ENCODE measurements at places on chromosomes 1 and 21. TPM values are rescaled to one million over a fixed set of nuclear protein-coding genes. Genes with fewer than 3 reads are reported as not detected.

- no peaks in the 10 kb centered on the region for H3K27me3 ChIP-seq
- H3K4me1 ChIP-seq, result no peaks in the 10 kb centered on the region
- peak overlapping the region; percentile 91 for H3K27ac ChIP-seq
- H3K36me3 ChIP-seq, result no peaks in the 10 kb centered on the region
Measured at GRCh38 chr1:223700388-223700918, 11.9 kb upstream of the CAPN2 start.

GRCh38 chr21:17834639-17835354, 15.6 kb upstream of the C21orf91 start:
- no peak overlapping the region for H3K4me3 ChIP-seq
- no peaks in the 10 kb centered on the region for H3K36me3 ChIP-seq
- H3K27ac ChIP-seq, result no peak overlapping the region

DNA sequence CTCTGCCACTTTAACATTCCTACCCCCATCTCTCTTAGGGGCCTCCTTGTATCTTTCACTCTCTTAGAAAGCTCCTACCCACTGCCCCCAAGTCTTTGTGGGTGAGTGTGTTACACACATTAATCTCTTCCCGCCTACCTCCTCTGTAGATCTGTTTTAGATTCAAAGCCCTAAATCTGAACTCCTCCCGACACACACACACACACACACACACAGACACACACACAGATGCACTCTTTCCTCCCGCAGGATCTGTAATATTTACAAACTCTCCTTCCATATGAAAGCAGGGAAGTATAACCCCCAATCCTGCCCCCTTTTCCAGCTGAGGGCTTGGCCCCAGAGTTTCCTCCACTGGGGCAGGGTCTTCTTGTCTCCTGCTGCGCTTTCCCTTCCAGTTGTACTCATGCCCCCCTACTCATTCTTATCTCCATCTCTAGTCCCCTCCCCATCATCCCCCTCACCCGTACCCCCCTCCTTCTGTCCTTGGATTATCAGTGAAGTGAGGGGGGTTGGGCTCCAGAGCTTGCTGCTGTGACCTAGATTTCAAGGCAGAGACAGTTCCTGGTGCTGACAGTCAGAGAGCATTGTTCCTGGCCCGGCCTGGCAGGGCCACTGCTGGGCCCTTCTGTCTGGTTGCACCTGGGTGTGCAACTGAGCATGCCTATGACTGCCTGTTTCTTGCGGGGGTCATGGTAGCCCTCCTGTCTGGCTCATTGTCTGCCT, 4.3 kb downstream of the PEA15 start:
- no peak for DNase-seq
- no peaks in the 10 kb centered on the region for H3K27me3 ChIP-seq
- peak overlapping the region; percentile 95 for H3K27ac ChIP-seq
- no peaks in the 10 kb centered on the region for H3K36me3 ChIP-seq
- H3K4me3 ChIP-seq, result no peak overlapping the region
- peaks cover 12% of the 10 kb centered on the region for H3K4me1 ChIP-seq

- no peaks in the 10 kb centered on the region for H3K36me3 ChIP-seq
- no peak overlapping the region for H3K27ac ChIP-seq
- no peak overlapping the region for H3K4me3 ChIP-seq
Measured at GRCh38 chr1:199218533-199218932, 579.7 kb downstream of the PTPRC start.

GRCh38 chr1:65009176-65009575, 42.8 kb upstream of the JAK1 start:
- H3K4me1 ChIP-seq, result no peaks in the 10 kb centered on the region
- DNase-seq, result no peak
- H3K27ac ChIP-seq, result no peak overlapping the region
- no peak overlapping the region for H3K4me3 ChIP-seq
- no peaks in the 10 kb centered on the region for H3K36me3 ChIP-seq
- no peaks in the 10 kb centered on the region for H3K27me3 ChIP-seq

- no peak overlapping the region for H3K4me3 ChIP-seq
- DNase-seq, result no peak
- no peaks in the 10 kb centered on the region for H3K27me3 ChIP-seq
- H3K4me1 ChIP-seq, result no peaks in the 10 kb centered on the region
Measured at GRCh38 chr1:169326261-169326955, 41.2 kb downstream of the NME7 start.

DNA sequence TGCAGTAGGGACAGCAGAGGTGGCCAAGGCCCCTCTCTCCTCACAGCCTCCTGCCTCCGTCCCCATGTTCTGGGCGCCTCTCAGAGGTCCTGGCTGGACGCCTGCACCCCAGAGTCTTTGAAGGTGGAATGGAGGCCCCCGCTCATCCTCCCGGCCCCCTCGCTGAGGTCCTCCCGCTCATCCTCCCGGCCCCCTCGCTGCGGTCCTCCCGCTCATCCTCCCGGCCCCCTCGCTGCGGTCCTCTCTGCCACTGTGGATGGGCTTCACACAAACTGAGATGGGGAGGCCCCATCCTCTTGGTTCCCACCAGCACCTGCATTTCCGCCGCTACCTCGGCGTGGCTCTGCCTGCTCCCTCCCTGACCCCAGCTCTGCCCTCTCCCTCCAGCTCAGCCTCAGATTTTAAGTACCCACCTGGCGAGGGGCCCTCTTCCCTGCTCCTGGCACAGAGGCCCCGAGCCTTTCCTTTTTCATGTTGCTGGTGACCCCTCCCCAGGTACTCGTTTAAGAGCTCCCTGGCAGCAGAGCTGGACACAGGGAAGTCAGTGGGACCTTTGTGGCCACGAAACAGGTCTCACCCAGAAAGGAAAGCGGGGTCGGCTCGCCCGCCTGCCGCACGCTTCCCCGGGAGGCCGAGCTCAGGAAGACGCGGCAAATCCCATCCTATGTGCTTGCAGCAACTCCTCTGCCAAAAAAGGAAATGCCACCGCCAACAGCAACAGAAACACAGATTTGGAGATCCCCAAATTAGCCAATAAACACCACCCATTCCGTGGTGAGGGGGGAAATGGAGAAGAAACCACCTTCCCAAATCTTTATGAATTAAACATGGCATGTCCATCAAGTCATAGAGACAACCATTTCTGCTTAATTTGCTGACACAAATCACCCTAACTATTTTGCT, 143.7 kb downstream of the PRDM16 start:
- no peaks in the 10 kb centered on the region for H3K36me3 ChIP-seq
- no peak for DNase-seq
- no peak overlapping the region for H3K27ac ChIP-seq
- H3K27me3 ChIP-seq, result peaks cover 5% of the 10 kb centered on the region

DNA sequence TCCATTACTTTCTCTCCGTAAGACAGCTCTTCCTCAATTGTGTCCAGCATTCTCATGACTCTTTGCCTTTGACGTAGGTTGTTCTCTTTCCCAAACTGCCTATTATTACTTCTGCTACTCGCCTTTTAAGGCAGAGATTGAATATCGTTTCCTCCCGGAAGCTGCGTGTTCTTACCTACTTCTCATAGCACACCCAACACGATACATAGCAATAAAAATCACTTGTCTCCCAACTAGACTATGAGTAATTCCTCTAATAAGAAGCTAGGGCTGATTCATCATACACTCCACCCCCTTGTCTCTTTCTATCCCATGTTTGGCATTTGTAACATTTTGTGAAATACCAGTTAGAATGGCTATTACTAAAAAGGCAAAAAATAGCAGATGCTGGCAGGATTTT, 55.8 kb upstream of the SGIP1 start:
- no peak for DNase-seq
- no peak overlapping the region for H3K27ac ChIP-seq
- H3K36me3 ChIP-seq, result no peaks in the 10 kb centered on the region

GRCh38 chr1:20732071-20732587, 374 bp downstream of the SH2D5 start:
- peaks cover 4% of the 10 kb centered on the region for H3K27me3 ChIP-seq
- DNase-seq, result peak; percentile 28
- H3K4me3 ChIP-seq, result peak overlapping the region; percentile 84
- peak overlapping the region; percentile 20 for H3K27ac ChIP-seq
- no peaks in the 10 kb centered on the region for H3K36me3 ChIP-seq

GRCh38 chr1:3773572-3774275, 1.2 kb downstream of the SMIM1 start:
- peaks cover 15% of the 10 kb centered on the region for H3K4me1 ChIP-seq
- no peaks in the 10 kb centered on the region for H3K36me3 ChIP-seq
- H3K27ac ChIP-seq, result peak overlapping the region; percentile 83
- DNase-seq, result no peak

DNA sequence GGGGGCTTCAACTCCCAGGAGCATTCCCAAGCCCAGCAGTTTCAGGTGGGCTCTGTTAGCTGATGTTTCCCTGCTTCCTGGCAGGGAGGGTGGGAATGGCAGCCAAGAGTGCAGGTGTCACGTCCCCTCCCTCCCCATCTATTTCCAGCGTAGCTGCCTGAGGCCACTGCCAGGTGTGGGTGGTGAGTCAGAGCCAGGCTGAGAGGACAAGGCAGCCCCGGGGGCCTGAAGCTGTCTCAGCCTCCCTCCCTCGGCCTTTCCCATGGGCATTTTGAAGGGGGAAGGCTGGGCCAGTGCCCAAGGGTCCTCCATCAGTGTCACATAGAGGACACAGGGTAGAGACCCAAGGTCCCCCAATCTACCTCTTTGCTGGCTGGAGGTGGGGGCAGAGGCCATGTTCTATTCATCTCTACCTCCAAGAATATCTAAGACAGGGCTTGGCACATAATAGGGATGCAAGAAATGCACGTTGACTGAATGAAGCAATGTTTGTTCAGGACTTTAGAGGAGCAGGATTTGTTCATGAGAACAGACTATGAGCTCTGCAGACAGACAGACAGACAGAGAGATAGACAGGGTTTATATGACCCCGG, 34.4 kb upstream of the ID3 start:
- H3K4me3 ChIP-seq, result no peak overlapping the region
- H3K36me3 ChIP-seq, result no peaks in the 10 kb centered on the region
- no peaks in the 10 kb centered on the region for H3K4me1 ChIP-seq
- peak overlapping the region; percentile 28 for H3K27ac ChIP-seq
- DNase-seq, result peak; percentile 68
- H3K27me3 ChIP-seq, result no peaks in the 10 kb centered on the region

- DNase-seq, result no peak
- no peaks in the 10 kb centered on the region for H3K36me3 ChIP-seq
- no peak overlapping the region for H3K27ac ChIP-seq
Measured at GRCh38 chr21:25005388-25005787, 601.9 kb downstream of the MRPL39 start.

DNA sequence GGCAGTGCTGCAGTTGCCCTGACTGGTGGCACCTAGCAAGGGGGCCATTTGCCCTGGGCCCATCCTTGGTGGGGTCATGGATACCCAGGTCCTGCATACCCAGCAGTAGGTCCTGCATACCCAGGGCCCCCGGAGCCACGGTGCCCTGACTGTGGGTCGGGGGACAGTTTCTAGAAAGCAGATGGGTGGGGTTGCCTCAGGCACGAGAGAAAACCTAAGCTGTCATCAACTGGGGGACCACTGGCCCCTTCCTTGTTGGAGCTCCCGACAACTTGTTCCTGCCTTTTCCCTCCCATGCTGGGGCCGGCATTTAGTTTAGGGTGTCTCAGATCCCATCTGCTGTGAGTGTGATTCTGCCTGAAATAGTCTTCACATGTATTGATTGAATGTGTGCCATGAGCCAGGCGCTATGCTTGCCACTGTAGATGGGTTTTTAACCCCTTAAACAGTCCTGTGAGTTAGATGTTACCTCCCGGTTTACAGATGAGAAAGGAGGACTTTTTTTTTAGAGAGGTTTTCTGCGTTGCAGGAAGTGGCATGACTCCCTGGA, 15.6 kb downstream of the SPSB1 start:
- H3K27ac ChIP-seq, result no peak overlapping the region
- H3K36me3 ChIP-seq, result no peaks in the 10 kb centered on the region
- no peak for DNase-seq
- no peaks in the 10 kb centered on the region for H3K27me3 ChIP-seq
- H3K4me1 ChIP-seq, result no peaks in the 10 kb centered on the region

DNA sequence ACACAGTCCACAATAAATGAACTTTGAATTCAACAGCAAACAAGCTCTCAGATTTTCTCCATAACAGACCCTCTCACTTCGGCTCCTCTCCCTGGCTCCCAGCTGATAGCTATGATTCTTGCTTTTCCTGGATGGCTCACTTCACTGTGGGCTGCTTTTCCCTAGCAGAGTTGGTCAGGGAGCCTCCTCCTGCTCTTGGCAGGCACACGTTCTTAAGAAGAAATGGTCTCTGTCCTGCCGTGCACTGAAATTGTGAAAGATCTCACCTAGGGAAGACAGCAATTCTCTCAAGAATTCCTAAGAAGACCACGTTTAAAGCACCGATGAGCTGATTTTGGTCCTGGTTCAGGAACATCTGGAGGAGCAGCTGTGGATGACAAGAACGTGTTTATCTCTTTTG, 148.5 kb upstream of the KCNK2 start:
- DNase-seq, result no peak
- H3K36me3 ChIP-seq, result no peaks in the 10 kb centered on the region
- H3K27ac ChIP-seq, result no peak overlapping the region
- no peak overlapping the region for H3K4me3 ChIP-seq
- no peaks in the 10 kb centered on the region for H3K4me1 ChIP-seq

DNA sequence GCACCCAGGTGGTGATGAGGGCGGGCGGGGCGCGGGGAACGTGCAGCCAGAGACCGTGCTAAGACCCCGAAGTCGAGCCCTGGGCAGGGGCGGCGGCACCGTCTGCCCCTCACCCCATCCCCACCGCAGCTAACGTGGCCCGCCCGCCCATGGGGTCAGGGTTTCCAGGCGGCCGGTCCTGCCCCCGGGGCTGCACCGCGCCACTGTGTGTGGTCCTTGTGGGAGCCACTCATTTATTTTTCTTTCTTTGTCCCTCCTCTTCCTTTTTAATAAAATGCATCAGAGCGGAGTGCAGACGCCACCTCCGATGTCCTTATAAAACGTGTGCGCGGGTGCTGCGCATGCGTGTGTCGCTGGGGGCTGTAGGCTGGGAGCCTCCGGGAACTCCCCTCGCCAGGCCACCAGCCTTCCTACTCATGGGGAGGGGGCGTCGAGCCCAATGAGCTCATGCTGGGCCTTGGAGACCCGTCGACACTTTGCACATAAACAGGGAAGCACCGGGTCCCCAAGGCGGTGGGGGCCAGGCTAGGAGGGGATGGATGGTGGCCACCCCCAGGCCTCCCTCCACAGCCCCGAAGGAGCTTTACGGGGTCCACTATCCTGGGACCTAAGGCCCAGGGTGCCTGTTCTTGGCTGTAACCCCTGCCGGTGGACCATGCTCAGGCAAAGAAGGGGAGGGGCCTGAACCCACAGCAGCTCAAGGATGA, 59.9 kb downstream of the WNT9A start:
- H3K4me1 ChIP-seq, result no peaks in the 10 kb centered on the region
- H3K4me3 ChIP-seq, result peak overlapping the region; percentile 35
- peak overlapping the region; percentile 93 for H3K27ac ChIP-seq
- no peaks in the 10 kb centered on the region for H3K36me3 ChIP-seq

BCAR3 gene
- total RNA-seq, result 26.7 TPM

PCP4 gene
- not detected for total RNA-seq

G0S2 gene
- 1,307 TPM for total RNA-seq

GABPA gene
- total RNA-seq, result 35.3 TPM

CD1E gene
- not detected for total RNA-seq

KCNJ9 gene
- total RNA-seq, result not detected

ADCY10 gene
- total RNA-seq, result 0.15 TPM

AMIGO1 gene
- 3.0 TPM for total RNA-seq

AVPR1B gene
- total RNA-seq, result not detected

Data from breast epithelium (tissue), 4 donors.